ENCODE measurements at places on chromosomes 7 and 10.
A peak's percentile ranks its signal among the peaks of the same experiment; 100 is the strongest.

- peak; percentile 59 for DNase-seq
Measured at GRCh38 chr10:58335306-58336005, 650 bp downstream of the UBE2D1 start.

DNA sequence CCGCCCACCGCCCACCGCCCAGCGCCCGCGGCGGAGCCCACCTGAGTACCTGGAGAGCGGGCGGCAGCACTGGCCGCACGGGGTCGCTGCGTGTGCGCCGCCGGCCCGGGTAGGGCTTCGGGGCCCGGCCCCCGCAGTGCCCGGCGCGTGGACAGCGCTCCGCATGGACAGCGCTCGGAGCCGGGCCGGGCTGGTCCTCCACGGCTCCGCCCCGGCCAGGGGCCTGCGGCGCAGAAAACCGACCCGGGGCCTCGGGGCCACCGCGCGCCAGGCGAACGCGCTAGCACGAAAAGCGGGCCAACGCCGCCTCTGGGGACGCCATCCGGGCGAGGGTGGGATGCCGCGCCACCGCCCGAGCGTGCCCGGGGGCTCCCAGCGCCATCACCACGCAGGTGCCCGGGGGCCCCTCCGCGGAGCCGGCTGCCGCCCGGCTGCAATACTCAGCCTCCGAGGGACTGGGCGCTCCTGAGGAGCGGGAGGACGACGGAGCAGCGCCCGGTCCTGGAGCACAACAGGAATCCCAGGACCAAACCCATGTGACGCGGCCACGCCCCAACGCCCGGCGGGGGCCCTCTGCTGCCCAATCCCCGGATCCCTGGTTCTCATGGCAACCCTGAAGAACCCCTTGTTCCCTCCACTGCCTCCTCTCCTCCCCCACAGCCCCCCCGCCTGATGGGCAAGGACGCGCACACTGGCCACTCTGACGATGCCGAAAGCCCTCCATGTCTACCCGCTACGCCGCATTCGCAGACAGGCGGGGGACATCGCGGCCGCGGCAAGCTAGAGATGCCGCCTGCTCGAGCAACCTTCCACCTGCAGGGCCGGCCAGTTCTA lies at the start of gene GRB10:
Gene GRB10, minus strand, starts transcription at position 522 of the 834 bp plus-strand sequence. CDS start 50,574 bp downstream, outside the sequence.
- no peak for DNase-seq

DNA sequence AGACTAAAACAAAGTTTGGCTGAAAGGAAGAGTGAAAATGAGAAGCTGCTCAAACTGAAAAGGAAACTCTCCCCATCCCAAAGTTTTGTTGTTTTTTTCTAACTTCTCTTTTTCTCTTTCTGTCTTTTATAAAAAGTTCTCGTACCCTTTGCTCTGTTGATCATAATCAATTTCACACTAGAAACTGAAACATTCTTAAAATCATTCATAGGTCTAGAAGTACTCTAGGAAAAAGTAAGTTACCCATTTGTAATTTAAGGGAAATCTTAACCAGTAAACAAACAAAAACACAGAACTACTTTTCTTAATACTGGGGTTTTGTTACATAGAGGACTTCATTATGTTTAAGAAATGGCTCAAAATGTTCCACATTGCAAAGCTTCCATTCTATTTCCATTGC lies 339.8 kb downstream of the SEMA3D start:
- no peak for DNase-seq

GRCh38 chr7:29254591-29254990 lies 60.0 kb downstream of the CHN2 start:
- DNase-seq, result no peak

DNA sequence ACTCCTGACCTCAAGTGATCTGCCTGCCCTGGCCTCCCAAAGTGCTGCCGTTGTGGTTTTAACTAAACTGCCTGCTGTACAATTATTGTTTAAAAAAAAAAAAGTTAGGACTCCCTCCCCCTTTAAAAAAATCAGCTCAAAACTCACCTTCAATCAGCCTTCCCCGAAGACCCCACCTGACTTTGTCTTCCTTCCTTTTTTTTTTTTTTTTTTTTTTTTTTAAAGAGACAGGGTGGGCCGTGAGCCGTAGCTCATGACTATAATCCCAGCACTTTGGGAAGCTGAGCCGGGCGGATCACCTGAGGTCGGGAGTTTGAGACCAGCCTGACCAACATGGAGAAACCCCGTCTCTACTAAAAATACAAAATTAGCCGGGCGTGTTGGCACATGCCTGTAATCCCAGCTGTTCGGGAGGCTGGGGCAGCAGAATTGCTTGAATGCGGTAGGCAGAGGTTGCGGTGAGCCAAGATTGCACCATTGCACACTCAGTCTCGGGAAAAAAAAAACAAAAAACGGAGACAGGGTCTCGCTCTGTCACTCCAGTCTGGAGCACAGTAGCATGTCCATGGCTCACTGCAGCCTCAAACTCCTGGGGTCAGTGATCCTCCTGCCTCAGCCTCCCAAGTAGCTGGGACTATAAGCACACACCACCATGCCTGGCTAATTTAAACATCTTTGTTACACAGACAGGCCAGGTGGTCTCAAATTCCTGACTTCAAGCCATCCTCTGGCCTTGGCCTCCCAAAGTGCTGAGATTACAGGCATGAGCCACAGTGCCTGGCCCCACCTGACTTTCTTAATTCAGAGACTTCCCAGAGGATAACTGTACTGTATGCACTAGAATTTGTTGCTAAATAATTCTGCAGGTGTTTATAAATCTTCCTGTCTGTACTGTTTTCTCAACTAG lies 3.2 kb downstream of the FIS1 start:
- DNase-seq, result no peak

DNA sequence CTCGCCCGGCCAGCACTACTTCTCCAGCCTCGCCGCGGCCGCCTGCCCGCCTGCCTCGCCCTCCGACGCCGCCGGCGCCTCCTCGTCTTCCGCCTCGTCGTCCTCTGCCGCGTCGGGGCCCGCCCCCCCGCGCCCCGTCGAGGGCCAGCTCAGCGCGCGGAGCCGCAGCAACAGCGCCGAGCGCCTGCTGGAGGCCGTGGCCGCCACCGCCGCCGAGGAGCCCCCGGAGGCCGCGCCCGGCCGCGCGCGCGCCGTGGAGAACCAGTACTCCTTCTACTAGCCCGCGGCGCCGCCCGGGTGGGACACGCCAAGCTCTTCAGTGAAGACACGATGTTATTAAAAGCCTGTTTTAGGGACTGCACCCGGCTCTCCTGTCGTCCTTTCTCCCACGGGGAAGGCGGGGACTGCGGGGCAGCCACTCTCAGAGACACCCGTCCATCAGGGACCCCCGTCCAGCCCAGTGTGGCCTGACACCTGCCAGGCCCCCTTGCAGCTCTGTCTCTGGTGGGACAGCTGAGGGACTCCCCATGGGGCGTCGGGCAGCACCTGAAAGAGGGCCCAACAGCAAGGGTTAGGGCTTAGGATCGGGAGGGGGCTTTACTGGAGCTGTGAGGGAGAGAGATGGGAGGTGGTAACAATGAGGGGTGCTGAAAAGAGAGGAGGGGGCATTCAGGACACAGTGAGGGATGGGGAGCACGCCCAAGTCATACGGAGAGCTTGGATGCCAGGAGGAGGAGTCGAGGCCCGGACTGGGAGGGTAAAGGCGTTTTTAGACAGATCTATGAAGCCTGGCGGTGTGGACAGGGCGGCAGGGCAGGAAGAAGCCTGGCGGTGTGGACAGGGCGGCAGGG lies 34.7 kb downstream of the SPDYE6 start:
- no peak for DNase-seq

DNA sequence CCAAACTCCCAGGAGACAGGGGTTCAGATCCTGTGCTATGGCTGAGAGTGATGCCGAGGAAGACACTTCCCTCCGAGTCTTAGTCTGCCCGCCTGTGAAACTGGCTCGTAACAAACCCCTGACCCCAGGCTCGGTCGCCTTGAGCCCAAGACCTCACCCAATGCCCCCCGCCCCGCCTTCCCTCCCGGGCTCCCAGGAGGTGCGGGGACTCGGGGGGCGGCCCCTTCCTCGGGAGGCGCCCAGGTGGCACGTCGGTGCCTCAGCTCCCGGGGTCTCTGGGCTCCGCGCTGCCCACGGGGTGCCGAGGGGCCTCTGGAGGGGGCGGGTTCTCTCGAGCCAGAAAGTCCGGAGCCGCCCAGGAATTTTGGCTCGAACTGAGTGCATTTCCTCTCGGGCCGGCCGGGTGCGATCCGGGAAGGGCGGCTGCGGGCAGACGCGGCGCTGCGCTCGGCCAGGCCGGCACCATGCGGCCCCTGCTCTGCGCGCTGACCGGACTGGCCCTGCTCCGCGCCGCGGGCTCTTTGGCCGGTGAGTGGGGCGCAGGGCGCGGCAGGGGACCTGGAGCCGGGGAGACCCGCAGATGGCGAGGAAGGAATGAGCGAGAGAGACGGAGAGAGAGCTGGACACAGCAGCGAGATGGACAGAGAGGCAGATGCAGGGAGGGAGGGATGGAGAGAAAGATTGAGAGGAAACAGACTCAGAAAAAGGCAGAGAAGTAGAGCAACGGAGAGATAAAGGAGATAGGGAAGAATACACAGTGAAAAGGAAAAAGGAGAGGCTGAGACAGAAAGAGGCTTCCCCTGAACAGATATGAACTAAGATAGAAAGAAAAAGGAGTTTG lies at the start of gene PLAC9:
Gene PLAC9, plus strand, starts transcription at position 432 of the 841 bp plus-strand sequence. Its CDS starts 33 bp downstream, at position 465.
- DNase-seq, result no peak

GRCh38 chr7:1825897-1826741 lies 156.0 kb downstream of the ELFN1 start:
- peak; percentile 57 for DNase-seq

GRCh38 chr7:159141660-159142059 lies 3.0 kb downstream of the VIPR2 start:
- DNase-seq, result no peak

DNA sequence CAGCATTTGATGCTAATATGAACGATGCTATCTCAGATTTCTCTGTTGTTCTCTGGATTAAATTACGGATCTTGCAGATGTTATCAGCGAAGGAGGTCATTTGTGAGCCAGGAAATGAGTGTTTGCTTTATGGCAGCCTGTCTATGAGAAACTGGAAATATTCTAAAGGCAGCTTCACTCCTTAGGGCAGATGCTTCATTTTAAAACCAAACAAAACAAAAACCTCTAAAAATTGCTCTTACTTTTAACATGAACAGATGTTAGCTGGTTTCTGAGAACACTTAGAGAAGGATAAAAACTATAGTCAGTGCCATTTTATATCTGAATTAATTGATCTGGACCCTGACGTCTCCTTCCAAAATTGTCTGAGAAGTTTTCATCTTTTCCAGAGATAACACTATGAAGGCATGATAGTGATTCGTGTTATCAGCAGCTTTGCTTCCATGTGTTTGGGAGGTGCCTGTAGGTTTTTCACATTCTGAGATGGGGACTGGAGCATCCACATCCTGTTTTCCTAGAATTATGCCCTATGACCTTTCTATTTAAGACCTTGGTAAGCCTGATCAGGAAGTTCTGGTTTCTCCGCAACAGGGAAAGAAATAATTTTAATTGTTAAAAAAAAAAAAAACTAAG lies 53.1 kb downstream of the CPED1 start:
- DNase-seq, result no peak

GRCh38 chr7:138898255-138898654 lies 82.9 kb downstream of the KIAA1549 start:
- no peak for DNase-seq

DNA sequence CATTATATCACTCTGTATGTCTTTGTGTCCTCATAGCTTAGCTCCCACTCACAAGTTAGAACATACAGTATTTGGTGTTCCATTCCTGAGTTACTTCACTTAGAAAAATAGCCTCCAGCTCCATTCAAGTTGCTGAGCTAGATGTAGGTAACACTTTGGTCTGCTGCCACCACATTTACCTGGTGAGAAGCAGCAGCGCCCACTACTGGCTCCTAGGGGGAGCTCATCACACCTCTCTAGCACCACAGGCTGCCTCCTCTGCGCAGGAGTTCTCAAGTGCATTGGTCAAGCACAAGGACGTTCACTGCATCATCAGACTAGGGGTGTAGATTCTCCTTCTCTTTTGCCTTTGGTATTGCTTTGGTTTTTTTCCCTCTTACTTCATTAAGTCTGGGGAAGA lies 530.9 kb upstream of the AUTS2 start:
- no peak for DNase-seq

GRCh38 chr7:85261336-85261735 lies 74.5 kb upstream of the SEMA3D start:
- DNase-seq, result no peak

GRCh38 chr10:122475591-122476332 lies 14.4 kb downstream of the HTRA1 start:
- DNase-seq, result no peak

DNA sequence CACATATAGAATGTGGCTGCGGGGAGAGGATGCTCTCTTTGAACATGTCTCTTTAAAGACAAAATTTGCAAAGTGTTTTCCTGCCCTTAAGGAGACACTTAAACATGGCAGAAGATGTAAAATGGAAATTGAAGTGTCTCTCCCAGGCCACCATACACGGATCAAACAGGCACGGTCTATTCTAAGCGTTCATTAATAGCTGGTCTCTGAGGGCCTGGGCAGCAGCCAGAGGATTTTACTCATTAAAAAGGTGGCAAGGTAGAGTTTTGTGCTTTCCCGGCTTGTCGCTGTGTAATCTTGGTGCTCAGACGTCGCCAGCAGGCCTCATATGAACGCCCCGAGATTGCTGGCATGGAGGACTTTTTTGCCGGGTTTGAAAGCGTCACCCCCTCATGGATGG lies 205.5 kb downstream of the EMX2 start:
- no peak for DNase-seq
